ENCODE measurements at places on chromosomes 4 and X. TPM values are rescaled to one million over a fixed set of nuclear protein-coding genes. Genes with fewer than 3 reads are reported as not detected.

POU4F2 gene
- total RNA-seq, result not detected

LNX1 gene
- not detected for total RNA-seq

MAGEA8 gene
- total RNA-seq, result not detected

VCX gene
- total RNA-seq, result not detected
